ENCODE measurements at places on chromosomes 6 and 20. TPM values are rescaled to one million over a fixed set of nuclear protein-coding genes. Genes with fewer than 3 reads are reported as not detected.
A peak's percentile ranks its signal among the peaks of the same experiment; 100 is the strongest.

DNA sequence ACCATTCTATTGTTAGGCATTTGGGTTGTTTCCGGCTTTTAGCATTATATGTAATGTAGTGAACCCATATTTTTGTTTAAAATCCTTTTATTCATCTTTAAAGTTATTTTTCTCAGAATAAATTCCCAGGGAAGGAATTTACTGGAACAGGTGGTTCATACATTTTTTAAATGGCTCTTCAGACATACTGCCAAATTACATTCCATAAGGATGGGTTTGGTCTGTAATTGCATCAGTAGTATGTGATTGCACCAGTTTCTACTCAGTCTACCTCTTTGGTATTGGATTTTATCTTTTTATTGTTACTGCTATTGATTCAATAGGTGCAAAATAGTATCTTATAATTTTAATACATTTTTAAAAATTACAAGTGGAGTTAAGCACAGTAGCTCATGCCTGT, 27.2 kb downstream of the BRPF3 start:
- peaks cover 3% of the 10 kb centered on the region for H3K27me3 ChIP-seq
- H3K4me1 ChIP-seq, result peaks cover 12% of the 10 kb centered on the region
- H3K27ac ChIP-seq, result no peak overlapping the region

NTSR1 gene
- not detected for total RNA-seq

DNA sequence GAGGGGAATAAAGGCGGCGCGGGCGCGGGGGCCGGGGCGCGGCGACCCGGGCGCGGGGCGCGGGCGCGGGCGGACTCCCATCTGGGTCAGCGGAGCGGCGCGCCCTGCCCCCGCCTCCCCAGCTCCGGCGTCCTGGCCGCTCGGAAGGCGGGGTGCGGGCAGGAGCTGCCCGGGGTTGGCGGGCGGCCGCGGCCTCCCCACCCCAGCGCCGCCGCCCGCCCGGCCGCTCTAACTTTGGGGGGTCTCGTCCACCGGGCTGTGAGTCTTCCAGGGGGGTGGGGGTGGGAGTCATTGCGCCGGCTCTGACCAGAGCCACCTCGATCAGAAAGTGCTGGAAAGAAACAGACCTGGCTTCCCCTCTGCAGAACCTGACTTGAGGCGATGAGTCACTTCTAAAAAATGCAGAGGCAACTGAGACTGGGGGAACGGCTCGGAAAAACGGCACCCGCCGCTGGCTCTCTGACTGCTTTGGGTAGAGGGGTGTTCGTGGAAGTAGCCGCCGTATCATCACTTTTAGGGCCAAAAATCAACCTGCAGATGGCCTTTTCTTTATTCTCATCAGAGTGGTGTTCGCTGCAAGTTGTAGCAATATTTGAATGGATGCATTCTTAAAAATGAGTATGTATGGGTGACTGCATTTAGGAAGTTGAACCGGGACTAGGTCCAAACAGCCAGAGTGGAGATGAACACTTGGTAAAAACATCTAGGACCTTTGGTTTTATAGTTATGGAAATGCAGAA, 667 bp downstream of the CAP2 start:
- no peaks in the 10 kb centered on the region for H3K36me3 ChIP-seq
- no peaks in the 10 kb centered on the region for H3K4me1 ChIP-seq
- H3K27ac ChIP-seq, result peak overlapping the region; percentile 59

- no peaks in the 10 kb centered on the region for H3K36me3 ChIP-seq
- no peak for DNase-seq
- no peak overlapping the region for H3K27ac ChIP-seq
- no peaks in the 10 kb centered on the region for H3K27me3 ChIP-seq
These were observed 44.1 kb downstream of the SCP2D1 start for GRCh38 chr20:18857640-18858039.

- H3K27me3 ChIP-seq, result peaks cover 1% of the 10 kb centered on the region
- DNase-seq, result no peak
- H3K4me3 ChIP-seq, result no peak overlapping the region
These were observed 175.0 kb downstream of the GMPR start for GRCh38 chr6:16413399-16413798.

GRCh38 chr20:40913224-40914185, 115.1 kb upstream of the TOP1 start:
- H3K4me3 ChIP-seq, result no peak overlapping the region
- H3K27ac ChIP-seq, result no peak overlapping the region
- no peak for DNase-seq
- peaks cover 6% of the 10 kb centered on the region for H3K27me3 ChIP-seq

CTSZ gene
- total RNA-seq, result 150 TPM

MMUT gene
- total RNA-seq, result 18.4 TPM

GRCh38 chr6:45375449-45375848, 2.3 kb downstream of the SUPT3H start:
- no peak overlapping the region for H3K27ac ChIP-seq
- H3K36me3 ChIP-seq, result no peaks in the 10 kb centered on the region
- H3K4me3 ChIP-seq, result no peak overlapping the region
- peaks cover 23% of the 10 kb centered on the region for H3K4me1 ChIP-seq
- DNase-seq, result no peak
- peaks cover 9% of the 10 kb centered on the region for H3K27me3 ChIP-seq

GRCh38 chr6:79781916-79782315, 150.8 kb downstream of the SH3BGRL2 start:
- no peaks in the 10 kb centered on the region for H3K36me3 ChIP-seq
- no peak overlapping the region for H3K4me3 ChIP-seq
- DNase-seq, result no peak
- peaks cover 2% of the 10 kb centered on the region for H3K27me3 ChIP-seq
- no peak overlapping the region for H3K27ac ChIP-seq

HDGFL1 gene
- not detected for total RNA-seq

GRCh38 chr6:15244620-15245360, 1.1 kb upstream of the JARID2 start:
- peak; percentile 67 for DNase-seq
- H3K27me3 ChIP-seq, result peaks cover 9% of the 10 kb centered on the region
- peaks cover 45% of the 10 kb centered on the region for H3K4me1 ChIP-seq
- H3K4me3 ChIP-seq, result peak overlapping the region; percentile 100

DNA sequence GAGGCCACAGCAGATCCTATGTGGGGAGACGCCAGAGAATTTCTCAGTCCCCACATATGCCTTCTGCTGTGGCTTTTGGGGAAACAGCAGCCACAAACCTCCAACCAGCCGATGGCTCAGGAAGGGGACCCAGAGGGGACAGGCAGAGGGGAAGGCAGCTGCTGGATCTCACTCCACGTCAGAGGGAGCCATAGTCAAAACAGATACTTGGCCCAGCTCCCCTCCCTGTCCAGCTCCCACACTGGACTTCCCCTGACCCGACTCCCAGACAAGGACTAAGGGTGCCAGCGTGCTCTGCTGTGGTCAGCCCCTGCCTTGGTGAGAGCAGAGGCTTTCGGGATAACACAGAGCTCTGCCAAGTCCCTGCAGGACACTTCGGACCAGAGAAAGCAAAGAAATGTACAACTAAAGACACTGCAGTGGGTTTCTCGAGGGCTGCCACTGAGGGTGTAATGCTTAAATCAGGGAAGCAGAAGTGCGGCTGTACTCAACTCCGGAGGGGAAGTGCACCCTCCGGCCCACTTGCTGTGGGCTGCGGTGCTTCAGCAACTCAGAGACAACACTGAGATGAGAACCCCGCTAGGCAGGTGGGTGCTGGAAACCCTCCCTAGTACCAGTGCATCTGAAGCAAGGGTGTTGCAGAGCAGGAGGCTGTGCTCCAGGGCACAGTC, 47.2 kb downstream of the RRBP1 start:
- H3K4me3 ChIP-seq, result no peak overlapping the region
- peaks cover 23% of the 10 kb centered on the region for H3K36me3 ChIP-seq
- peaks cover 7% of the 10 kb centered on the region for H3K27me3 ChIP-seq

PRR18 gene
- total RNA-seq, result 1.1 TPM

- peaks cover 3% of the 10 kb centered on the region for H3K27me3 ChIP-seq
- H3K4me1 ChIP-seq, result peaks cover 5% of the 10 kb centered on the region
- DNase-seq, result no peak
These were observed 183.6 kb downstream of the GJA1 start for GRCh38 chr6:121619013-121619412.

DNA sequence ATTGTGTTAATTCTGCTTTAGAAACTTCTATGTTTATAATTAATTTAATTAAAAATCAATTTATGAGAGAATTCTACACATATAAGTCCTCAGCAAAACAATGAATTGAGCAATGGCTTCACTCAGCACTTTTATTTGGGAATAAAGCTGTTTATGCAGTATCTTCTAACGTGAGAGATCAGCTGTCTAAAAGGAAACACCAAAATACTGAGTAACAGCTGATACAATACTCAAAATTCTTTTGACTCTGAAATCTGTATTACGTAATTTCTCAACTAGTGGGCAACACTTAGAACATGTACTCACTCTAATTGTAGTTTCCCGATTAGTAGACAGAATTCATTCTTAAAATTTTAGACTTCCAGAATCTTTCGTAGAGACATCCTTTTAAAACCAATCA, 49.8 kb downstream of the MAP3K7 start:
- no peak overlapping the region for H3K27ac ChIP-seq
- H3K4me1 ChIP-seq, result no peaks in the 10 kb centered on the region
- H3K36me3 ChIP-seq, result peaks cover 4% of the 10 kb centered on the region
- H3K4me3 ChIP-seq, result no peak overlapping the region

- peaks cover 8% of the 10 kb centered on the region for H3K36me3 ChIP-seq
- H3K27me3 ChIP-seq, result no peaks in the 10 kb centered on the region
- no peak overlapping the region for H3K4me3 ChIP-seq
These were observed 19.5 kb upstream of the GMDS start for GRCh38 chr6:2264932-2265331.

WDR27 gene
- total RNA-seq, result 59.0 TPM

DNA sequence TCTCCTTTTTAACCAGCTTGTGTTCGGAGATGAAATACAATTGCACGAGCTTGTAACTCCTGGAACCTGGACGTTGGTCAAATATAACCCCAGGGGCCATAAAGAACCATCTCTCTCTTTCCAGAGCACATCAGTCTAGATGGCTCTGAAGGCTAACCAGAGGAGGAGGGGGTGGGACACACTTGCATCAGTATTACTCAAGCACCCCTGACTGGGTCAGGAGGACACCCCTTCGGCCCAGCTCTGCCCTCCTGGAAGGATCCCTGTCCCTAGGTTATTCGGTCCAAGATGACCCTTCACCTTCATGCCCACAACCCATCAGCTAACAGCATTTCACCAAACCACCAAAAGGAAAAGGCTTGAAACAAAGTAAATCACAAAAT, 67.1 kb downstream of the FYN start:
- H3K4me3 ChIP-seq, result no peak overlapping the region
- peaks cover 38% of the 10 kb centered on the region for H3K36me3 ChIP-seq
- H3K4me1 ChIP-seq, result peaks cover 49% of the 10 kb centered on the region

GRCh38 chr20:29306390-29307072, 1950.9 kb upstream of the DEFB115 start:
- DNase-seq, result no peak
- no peak overlapping the region for H3K27ac ChIP-seq
- peaks cover 46% of the 10 kb centered on the region for H3K36me3 ChIP-seq
- no peaks in the 10 kb centered on the region for H3K4me1 ChIP-seq
- peaks cover 57% of the 10 kb centered on the region for H3K27me3 ChIP-seq
- H3K4me3 ChIP-seq, result peak overlapping the region; percentile 60

- DNase-seq, result no peak
- no peaks in the 10 kb centered on the region for H3K36me3 ChIP-seq
- H3K27ac ChIP-seq, result no peak overlapping the region
- no peak overlapping the region for H3K4me3 ChIP-seq
These were observed 223.8 kb upstream of the ECI2 start for GRCh38 chr6:4359108-4359730.

SRMS gene
- total RNA-seq, result not detected

- H3K36me3 ChIP-seq, result no peaks in the 10 kb centered on the region
- no peaks in the 10 kb centered on the region for H3K4me1 ChIP-seq
- DNase-seq, result no peak
- H3K4me3 ChIP-seq, result no peak overlapping the region
These were observed 68.2 kb downstream of the COL9A1 start for GRCh38 chr6:70234561-70235236.

DNA sequence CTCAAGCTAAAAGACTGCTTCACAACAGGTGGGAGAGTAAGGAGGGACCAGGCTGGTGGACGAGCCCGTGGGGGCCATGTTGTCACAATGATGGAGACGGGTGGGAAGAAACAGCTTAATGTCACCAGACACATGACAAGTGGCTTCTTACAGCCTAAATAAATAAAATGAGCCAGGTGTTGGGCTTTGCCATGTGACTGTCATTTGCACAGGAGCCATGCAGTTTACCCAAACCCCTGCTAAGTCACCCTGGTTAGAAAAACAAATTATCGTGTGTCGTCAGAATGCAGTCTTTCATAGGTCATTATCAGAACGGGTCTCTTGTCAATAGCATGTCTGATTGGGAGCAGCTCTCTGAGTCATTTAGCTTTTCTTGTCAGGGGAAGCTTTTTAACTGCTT, 18.5 kb downstream of the BTBD3 start:
- H3K4me1 ChIP-seq, result peaks cover 9% of the 10 kb centered on the region
- H3K27me3 ChIP-seq, result peaks cover 1% of the 10 kb centered on the region
- DNase-seq, result no peak
- no peak overlapping the region for H3K27ac ChIP-seq

GRCh38 chr6:160178271-160178670, 56.7 kb downstream of the SLC22A1 start:
- H3K4me1 ChIP-seq, result no peaks in the 10 kb centered on the region
- no peak overlapping the region for H3K27ac ChIP-seq
- H3K4me3 ChIP-seq, result no peak overlapping the region
- no peak for DNase-seq
- no peaks in the 10 kb centered on the region for H3K36me3 ChIP-seq
- H3K27me3 ChIP-seq, result no peaks in the 10 kb centered on the region

ULBP1 gene
- 24.8 TPM for total RNA-seq

DNA sequence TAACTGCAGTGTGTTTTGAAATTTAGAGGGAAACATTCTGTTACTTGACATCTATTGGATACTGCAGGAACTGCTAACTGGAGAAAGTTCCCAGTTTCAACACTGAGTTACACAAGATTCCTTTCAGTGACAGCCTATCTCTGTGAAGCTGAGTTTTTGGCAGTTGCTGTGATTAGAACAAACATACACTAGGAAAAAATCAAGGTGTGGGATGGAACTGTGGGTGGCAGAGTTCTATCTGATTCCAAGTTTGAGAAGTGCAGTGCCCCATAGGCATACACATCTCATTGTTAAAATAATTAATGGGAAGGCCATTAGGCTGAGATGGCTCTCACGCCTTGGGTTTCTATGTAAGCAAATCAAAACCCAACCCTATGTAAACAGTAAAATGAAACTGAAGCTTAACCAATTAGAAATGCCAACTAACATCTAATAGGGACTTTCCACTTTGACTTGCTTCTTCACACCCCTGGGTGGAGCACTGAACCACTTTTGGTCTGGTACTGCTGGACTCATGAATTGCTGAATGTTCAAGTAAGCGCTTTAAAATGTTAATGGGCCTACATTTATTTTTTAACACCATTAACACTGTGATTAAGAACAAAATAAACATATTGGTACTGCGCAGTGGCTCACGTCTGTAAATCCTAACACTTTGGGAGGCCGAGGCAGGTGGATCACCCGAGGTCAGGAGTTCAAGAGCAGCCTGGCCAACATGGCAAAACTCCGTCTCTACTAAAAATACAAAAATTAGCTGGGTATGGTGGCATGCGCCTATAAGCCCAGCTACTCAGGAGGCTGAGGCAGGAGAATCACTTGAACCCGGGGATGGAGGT, 55.2 kb upstream of the TBC1D7 start:
- H3K36me3 ChIP-seq, result peaks cover 24% of the 10 kb centered on the region
- H3K27me3 ChIP-seq, result peaks cover 12% of the 10 kb centered on the region
- peak overlapping the region; percentile 78 for H3K27ac ChIP-seq
- H3K4me3 ChIP-seq, result no peak overlapping the region
